ENCODE measurements at places on chromosomes 2 and 18. TPM values are rescaled to one million over a fixed set of nuclear protein-coding genes. Genes with fewer than 3 reads are reported as not detected.

CKAP2L gene
- 0.46 TPM for total RNA-seq

FBXO11 gene
- 69.3 TPM for total RNA-seq

DNA sequence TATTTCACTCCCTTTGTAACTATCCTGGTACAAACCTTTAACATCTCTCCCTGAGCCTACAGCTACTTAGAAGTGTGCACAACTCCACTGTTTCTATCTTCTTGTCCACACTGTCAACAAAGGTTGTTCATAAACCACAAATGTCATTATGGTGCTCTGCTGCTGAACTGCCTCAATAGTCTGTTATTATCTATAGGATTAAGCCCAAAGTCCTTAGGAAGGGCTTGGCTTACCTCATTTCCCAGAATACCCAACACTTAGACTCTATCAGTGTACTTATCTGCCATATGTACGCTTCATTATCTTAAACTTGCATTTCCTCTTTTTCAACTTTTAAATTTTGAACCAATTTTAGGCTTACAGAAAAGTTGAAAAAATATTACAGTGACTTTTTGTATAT lies 94.2 kb downstream of the HNMT start:
- DNase-seq, result no peak

DNA sequence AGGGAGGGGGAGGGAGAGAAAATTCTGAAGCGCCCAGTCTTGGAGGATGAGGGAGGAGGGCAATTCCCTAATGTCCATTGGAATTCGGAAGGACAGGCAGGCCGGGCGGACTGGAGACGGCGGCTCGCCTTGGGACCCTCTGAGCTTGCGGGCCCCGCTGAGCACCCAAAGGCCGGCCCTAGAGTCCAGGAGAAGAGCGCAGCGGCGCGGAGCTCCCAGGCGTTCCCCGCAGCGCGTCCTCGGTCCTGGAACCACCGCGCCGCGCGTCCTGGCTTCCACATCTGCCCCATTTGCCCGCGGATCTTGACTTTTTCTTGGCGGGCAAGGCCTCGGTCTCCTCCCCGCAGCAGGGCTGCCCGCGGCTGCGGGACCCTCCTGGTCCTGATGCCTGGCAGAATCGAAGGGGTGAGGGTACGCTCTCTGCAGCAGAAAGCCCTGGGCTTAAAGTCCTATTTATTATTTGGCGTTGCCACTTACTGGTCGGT lies 675 bp upstream of the MLPH start:
- DNase-seq, result peak; percentile 70

DNA sequence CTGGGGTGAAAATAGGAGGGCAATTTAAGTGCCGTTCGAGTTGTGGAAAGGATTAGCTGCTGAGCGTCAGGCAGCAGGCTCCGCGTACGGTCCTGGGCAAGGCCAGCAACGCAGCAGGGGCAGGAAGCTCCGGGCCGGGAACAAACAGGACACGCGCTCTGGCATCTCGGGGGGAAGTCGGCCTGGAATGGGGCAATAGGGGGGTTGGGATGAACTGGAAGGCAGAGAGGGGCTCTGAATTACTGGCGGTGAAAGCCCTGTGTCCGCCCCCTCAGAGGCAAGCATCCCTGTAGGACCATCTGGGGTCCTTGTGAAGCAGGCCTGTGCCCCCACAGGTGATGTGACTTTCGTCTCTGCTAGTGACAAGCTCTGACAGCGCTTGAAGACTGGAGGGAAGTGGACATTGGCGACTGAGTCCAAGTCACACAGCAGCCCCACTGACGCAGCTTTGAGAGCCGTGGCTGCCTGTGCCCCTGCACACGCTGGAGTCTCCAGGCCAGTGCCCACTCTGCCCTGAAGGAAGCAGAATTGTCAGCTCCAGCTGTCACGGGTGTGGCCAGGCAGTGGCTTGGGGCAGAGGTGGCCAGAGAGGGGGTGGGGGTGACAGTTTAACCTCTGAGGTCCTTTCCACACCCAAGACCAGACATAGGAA lies 22.3 kb downstream of the GPR35 start:
- DNase-seq, result no peak

DNA sequence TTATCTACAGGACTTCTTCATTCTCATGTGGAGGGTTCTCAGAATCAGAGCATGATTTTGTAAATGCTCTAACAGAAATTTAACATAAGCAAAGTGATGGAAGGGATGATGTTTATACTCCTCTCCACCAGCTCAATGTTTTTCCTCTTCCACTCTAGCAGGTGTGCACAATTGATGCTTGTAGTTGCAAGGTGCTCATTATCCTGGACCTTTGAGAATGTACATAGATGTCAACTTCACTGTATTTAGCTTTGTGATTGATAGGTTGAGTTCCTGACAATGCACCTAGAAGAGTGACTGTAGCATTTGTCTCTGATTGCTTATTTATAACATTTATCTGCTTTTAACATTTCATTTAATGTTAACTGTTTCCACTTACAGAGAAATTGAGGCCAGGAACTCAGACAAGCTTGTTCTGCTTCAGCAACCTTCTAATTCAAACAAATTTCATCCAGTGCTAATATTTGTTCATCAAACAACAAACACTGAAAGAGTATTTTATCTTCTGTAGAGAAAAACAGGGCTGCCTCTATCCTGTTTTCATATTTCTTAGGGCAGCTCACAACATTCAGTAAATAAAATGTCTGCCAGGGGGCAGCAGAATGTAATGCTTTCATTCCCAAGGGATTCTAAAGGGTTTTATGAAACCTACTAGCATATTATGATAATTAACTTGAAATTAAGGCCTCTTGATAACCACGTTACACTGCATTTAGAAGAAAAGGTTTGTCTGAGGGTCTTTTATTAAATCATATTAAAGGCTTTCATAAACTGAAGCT lies 127.9 kb upstream of the NOL4 start:
- no peak for DNase-seq

C2orf81 gene
- total RNA-seq, result 2.1 TPM

D2HGDH gene
- total RNA-seq, result 28.8 TPM

FAM237A gene
- not detected for total RNA-seq

GRCh38 chr2:37457401-37457901 lies 113.0 kb downstream of the QPCT start:
- no peak for DNase-seq

DNA sequence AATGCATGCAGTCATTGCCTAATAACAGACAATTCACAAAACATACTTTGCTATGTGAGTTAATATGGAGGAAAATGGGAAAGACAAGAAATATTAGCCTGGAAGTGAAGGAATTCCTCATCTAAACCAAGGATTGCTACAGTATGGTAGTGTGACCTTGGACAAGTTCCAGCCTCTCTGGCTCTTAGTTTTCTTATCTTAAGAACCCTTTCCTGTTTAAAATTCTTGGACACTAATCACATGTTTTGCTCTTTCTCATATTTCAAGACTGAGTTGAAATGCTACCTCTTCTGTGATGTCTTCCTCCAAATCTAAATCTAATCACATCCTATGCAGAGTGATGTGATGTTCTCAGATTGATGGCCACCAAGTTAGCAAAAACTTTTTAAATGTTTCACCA lies 20.8 kb upstream of the ADAM23 start:
- DNase-seq, result no peak
